ENCODE measurements at places on chromosomes 6 and 20. TPM values are rescaled to one million over a fixed set of nuclear protein-coding genes. Genes with fewer than 3 reads are reported as not detected.

- DNase-seq = no peak
Measured at GRCh38 chr6:1579096-1579495, 30.6 kb upstream of the FOXC1 start.

DNA sequence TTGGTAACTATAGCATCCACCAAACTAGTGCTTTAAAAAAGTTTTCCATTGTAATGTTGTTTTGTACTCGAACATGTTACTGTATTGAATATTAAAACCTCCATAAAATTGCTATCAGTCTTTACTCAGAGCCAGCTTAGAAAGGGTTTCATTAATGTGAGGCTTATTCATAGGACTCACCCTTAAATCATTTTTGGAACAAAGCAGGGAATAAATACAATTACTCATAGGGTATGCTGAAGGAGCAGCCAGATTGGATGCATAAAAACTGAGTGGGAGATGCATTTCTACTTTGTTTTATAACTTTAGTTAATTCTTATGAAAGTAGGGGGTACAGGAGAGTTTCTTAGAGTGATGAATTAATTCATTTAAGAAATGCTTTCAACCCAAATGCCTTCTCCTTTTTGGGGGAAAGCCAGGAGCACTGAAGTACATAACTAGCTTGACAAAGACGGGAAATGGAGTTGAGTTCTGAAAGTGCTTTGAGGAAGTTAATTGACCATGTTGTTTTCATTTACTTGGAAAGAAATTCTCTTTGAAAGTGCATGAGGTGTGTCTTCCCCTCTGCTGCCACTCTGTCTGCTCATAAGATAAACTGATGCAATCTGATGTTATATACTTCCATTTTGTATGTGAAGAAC, 90.3 kb downstream of the RNF144B start:
- peak; percentile 69 for DNase-seq

- DNase-seq = no peak
Measured at GRCh38 chr6:118641042-118641441, 10.3 kb downstream of the CEP85L start.

OPN5 gene
- not detected for total RNA-seq

DNA sequence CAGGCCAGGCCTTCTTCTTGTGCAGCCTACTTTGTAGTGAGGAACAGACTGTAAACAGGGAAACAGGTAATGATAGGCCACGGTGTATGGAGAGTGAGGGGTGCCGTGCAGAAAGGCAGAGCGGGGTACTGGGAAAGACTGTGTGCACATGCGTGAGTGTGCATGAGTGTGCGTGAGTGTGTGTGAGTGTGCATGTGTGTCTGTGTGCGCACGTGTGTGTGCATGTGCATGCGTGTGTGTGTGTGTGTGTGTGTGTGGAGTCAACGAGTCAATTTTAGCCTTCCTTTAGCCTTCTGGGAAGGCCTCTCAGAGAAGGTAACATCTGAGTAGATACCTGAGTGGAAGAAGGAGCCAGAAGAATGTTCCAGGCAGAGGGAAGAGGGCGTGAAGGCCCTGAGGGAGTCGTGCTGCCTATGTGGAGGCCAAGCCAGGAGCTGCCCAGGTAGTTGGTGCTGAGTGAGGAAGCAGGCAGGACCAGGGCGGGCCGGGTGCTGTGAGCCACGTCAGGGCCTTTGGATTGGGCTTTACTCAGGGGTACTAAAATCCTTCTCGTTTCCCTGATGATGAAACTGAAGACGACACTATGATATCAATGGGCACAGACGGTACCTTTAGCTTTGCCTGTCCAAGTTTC, 6.3 kb downstream of the APCDD1L start:
- DNase-seq = no peak

GRCh38 chr6:31396422-31397152, 6.8 kb upstream of the MICA start:
- DNase-seq = peak; percentile 72

RNF39 gene
- total RNA-seq = not detected

DNA sequence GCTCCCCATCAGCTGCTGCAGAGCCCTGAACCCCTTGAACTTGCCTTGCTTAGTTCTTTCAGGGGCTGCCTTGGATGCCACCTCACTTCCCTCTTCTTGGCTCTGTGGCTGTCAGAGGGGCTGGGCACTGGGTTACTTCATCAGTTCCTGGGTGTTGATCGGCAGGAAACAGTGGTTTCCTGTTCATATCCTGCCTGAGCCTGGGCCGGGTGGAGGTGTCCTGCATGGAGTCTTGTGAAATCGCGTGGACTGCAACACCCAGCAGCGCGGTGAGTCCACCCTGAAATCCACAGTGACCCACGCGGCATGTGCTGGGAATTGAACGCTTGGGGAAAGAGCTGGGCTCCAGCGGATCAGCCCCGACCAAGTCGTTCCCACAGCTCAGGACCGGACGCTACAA, 97.5 kb downstream of the CDH26 start:
- no peak for DNase-seq

ZKSCAN3 gene
- total RNA-seq = 4.2 TPM

ADGRG6 gene
- total RNA-seq = 3.3 TPM

Measured in dermis microvascular lymphatic vessel endothelial cell (primary cell).